ENCODE measurements at places on chromosomes 5 and 9. TPM values are rescaled to one million over a fixed set of nuclear protein-coding genes. Genes with fewer than 3 reads are reported as not detected.

Gene PAEP
- not detected for total RNA-seq

Gene C9orf153
- 0.40 TPM for total RNA-seq

Gene KLF9
- total RNA-seq: 44.2 TPM

Gene CER1
- not detected for total RNA-seq

Gene GNA14
- total RNA-seq: not detected

Gene AQP7
- total RNA-seq: not detected

Gene MARCOL
- total RNA-seq: not detected

Gene HSD17B4
- 96.3 TPM for total RNA-seq

Gene SLC45A2
- total RNA-seq: not detected

Gene DBH
- total RNA-seq: not detected

Gene BTNL9
- not detected for total RNA-seq

Gene SHOC1
- total RNA-seq: not detected

Gene ARID3C
- 0.37 TPM for total RNA-seq

Gene GPRIN1
- 1.4 TPM for total RNA-seq

Gene TUT7
- 22.7 TPM for total RNA-seq

Gene GRM6
- not detected for total RNA-seq

Gene CAMSAP1
- total RNA-seq: 32.6 TPM

Gene IL3
- total RNA-seq: not detected

Gene HSD17B3
- not detected for total RNA-seq

Gene C1QTNF3
- 1.1 TPM for total RNA-seq

Gene SLC35A4
- total RNA-seq: 60.1 TPM

Gene C9
- not detected for total RNA-seq

Gene C9orf50
- total RNA-seq: not detected

Gene ST8SIA4
- total RNA-seq: 16.2 TPM

Gene TMEFF1
- 0.27 TPM for total RNA-seq

Gene NFX1
- 32.4 TPM for total RNA-seq

Gene BARHL1
- not detected for total RNA-seq

Gene SHISAL2B
- not detected for total RNA-seq

Gene PTPRD
- total RNA-seq: not detected

Gene NDST1
- total RNA-seq: 3.3 TPM

Gene ADRA1B
- total RNA-seq: not detected

Gene RMRP
- 7,381 TPM for total RNA-seq

Gene CBY3
- not detected for total RNA-seq

Gene DPYSL3
- total RNA-seq: 0.12 TPM

Gene SAXO1
- not detected for total RNA-seq

Gene FBP1
- total RNA-seq: 1.5 TPM

Gene AGXT2
- total RNA-seq: not detected

Gene SMIM32
- not detected for total RNA-seq

Gene PTGER4
- 86.3 TPM for total RNA-seq

Gene TESK1
- total RNA-seq: 19.0 TPM

Gene MAN2A1
- 50.1 TPM for total RNA-seq

Gene FGF10
- total RNA-seq: not detected

Gene PIP5KL1
- 1.1 TPM for total RNA-seq

Gene OTP
- total RNA-seq: not detected

All from activated naive CD4-positive, alpha-beta T cell treated with anti-CD3 and anti-CD28 coated beads for 36 hours (primary cell).